Globus pallidus (tissue), 1 donor: ENCODE measurements at places on chromosomes 16 and 17.

DNA sequence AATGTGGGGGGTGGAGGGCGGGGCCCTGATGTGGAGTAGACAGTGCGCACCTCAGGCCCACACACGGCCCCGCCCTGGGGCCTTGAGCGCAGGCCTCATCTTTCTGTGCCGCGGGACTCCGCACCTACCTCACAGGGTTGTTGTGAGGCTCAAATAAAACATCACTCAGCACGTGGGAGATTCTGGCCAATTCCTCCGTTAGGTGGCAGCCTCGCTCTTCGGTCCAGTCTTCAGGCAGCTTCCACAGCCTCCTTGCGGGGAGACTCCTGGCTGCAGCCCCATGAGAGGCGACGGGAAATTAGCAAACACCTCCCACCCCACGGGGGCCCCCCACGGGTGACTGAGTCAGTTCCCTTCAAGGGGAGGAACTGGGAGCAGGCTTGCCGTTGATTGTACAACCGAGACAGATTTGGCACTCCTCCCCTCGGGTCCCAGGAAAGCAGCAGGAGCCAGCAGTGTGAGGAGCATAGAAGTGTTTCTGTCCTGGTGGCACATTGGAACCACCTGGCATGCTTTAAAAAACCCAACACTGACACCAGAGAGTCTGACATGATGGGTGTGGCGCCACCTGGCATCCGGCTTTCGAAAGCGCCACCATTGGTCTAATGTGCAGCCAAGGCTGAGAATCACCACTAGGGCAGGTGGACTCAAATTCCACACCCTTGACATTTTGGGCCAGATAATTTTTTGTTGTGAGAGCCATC is 7.6 kb downstream of the MRM1 start:
- no peak for DNase-seq

DNA sequence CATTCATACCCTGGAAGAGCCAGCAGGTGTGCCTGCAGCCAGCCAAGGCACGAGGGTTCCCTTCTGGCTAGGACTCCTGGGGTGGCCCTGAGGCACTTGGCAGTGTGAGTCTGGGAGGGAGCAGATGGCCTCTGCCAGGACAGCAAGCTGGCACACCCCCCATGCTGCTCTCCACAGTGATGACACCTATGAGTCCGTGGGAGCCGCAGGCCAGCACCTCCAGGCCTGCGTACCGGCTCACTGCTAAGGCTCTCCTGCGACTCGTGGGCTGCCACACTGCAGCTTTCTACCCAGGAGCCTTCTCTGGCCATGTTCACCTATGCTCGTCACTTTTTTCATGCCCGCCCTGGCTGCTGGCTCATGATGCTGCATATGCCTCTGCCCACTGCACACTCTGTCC is 68.1 kb downstream of the NDEL1 start:
- no peak for DNase-seq

GRCh38 chr17:33779234-33779591 is 475.9 kb upstream of the CCL2 start:
- DNase-seq: peak; percentile 54

DNA sequence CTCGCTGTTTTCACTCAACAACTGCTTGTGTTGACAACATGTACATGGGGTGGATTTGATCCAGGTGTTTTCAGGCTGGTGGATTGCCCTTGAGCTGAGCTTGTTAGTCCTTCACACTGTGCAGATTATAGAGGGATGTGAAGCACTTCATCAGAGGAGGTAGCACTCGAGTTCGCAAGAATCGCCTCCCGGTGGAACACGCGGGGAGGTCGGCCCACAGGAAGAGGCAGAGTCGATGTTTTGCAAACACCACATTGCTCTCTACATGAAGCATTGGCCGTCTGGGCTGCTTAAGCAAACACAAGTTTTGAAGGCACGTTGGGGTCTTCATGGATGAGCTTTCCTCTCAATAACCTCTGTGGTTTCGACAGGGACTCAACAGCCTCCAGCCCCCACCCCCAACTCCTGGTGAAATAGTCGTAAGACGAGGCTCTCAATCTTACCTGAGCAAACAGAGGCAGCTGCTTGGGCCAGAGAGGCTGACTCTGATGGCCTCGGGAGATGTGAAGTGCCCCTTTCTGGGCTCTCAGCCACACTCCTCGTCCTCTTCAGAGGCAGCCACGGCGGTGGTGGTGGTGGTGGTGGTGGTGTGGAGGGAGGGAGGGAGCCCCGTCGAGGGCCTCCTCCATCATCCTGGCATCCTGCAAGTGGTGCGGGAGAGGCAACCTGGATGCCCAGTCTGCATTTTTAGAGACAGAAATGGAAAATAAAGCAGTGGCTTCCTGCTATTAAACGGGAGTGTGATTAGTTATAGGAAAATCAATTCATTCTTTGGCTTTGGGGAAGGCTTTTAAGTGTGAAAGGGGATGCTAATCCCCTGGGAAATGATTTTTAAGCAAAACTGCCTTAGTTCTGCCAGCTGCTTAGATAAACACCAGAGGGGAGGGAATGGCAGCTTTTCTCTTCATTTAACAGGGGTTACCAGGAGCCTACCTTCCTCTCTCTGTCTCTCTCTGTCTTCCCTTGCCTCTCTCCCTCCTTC is 552.5 kb upstream of the EEF2KMT start:
- DNase-seq: no peak

DNA sequence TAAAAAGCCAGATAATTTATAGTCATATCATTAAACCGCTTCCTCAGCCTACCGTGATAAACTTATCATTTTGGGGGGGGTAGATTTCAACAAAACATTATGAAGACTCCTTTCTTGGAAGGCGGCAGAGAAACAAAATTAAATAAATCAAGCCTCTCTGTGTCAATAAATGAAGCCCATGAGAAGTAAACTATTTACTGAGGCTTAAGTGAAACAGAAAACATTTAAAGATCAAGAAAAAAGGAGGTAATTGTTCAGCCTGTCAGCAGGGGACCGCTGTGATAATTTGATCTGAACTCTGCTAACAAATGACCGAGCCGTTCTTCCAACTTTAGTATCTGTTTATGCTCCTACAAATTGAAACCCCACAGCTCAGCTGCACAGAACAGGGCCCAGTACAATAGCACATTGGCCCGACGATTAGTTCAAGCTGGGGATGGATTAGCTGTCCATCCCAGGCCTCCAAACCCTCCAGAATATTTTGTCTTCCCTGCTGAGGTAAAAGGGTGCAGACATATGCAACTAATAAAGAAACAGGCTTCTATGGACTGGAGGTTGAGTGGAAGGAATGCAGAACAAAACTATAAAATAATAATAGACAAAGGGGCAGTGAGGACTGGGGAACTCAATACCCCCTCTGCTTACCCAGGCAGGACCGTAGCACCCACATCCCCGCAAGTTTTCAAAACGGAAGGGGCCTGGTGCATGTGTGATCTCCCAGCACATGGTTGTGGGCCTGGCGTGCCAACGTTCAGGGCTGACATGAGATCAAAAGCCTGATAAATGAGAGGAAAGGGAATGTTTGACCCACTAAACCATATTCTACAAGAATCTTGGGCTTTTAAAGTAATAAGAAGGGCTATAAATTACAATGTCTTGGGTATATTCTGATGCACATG is 298.1 kb upstream of the IRX5 start:
- no peak for DNase-seq

GRCh38 chr17:14446825-14447224 is 145.9 kb downstream of the HS3ST3B1 start:
- no peak for DNase-seq
